Fibroblast of skin of left biceps (primary cell): ENCODE measurements at places on chromosomes 11 and 22.

DNA sequence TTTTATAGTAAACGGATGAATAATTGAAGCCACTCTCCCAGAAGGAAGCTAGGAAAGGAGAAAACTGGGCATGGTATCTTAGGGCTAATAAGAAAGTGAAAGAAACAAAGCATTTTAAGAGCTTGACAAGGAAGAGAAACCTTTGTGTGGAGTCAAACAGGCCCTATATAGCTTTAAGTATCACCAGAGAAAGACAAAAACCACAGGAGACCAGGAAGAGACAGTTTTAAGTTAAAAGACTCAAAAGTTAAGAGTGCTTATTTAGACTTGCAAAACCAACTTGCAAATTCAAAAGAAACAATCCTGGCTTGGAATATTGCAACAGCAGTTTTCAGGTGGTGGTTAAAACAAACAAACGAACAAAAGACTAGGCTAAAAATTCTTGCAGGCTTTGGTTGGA is 3.4 kb downstream of the PAK1 start:
- DNase-seq: no peak

- DNase-seq: no peak
Observed at GRCh38 chr11:105372206-105372605, 232.6 kb upstream of the CARD18 start.

GRCh38 chr11:116792144-116792868 is 627 bp upstream of the APOA5 start:
- no peak for DNase-seq

DNA sequence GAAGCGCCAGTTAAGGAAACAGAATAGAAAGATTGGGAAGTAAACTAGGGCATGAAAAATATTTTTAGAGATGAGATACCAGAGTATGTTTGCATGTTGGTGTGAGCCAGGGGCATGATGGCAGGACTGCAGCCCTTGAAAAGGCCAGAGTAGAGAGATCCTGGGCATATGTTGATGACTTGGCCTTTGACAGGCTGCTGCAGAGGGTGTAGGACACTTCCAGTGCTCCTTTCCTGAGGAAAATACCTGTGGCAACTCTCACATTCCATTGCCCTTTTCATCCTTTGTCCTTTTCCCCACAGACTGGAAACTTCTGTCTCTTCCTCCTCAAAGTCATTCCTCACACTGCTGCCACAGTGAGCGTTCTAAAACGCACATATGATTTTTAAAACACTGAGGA is 150.7 kb upstream of the CCDC90B start:
- no peak for DNase-seq

DNA sequence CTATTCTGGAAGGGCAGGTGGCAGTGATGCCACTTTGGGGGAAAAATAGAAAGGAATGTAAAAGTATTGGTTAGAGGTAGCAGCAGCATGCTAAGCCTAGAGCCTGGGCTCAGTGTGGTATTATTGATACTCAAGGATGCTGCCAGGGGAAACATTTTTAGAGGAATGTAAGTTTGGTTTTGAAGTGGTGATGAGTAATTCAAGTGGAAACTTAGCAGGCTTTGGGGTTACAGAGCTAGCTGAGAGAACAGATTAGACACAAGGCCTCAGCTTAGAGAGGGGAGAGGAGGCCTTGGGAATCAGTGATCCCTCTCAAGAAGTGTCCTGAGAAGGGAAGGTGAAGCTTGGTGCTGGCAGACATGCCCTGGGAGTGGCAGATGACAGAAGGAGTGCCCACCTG is 32.9 kb upstream of the DDI1 start:
- DNase-seq: no peak

DNA sequence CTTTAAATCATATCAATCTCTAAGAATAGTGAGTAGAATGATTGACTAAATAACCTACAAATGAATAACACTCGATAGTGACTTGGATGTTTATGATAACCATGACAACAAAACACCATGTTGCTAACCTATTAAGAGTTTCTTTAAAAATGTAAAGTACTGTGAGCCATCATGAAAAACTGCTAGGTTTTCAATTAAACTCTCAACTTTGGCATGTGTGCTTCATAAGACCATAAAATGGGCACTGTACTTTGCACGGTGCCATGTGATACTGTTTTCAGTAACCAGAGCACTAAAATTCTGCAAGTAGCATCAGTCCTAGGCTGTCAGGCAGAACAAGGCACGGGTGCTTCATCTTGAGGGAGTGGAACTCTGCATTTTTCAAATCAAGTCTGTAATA is 96.2 kb upstream of the TRIM77 start:
- no peak for DNase-seq

GRCh38 chr22:19291218-19291579 is 320 bp downstream of the CLTCL1 start:
- no peak for DNase-seq

DNA sequence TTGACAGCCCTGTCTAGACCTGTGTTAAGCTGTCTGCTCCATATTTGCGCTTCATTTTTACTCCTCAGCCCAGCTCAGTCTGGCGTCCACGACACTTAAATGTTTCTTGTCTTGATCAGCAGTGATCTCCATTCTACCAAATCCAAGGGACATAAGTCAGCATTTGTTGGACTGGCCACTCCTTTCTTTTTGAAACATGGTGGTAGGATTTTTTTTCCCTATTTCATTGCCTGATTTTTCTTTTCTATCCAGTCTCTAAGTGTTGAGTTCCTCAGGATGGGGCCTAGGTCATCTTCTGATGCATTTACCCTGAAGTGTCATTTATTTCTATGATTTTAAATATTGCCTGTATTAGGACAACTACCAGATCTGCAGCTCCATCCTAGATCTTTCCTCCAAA is 873 bp downstream of the NCAPH2 start:
- DNase-seq: no peak

- no peak for DNase-seq
Observed at GRCh38 chr11:128206461-128206860, 380.9 kb downstream of the ETS1 start.

- no peak for DNase-seq
Observed at GRCh38 chr11:134488913-134489312, 76.9 kb upstream of the B3GAT1 start.
